Stimulated activated CD4-positive, alpha-beta T cell treated with anti-CD3 and anti-CD28 coated beads, Interleukin-1b, Interleukin-23, amount 100 ng/mL, for 1 hour (primary cell): ENCODE measurements at places on chromosomes 6 and 20.

- no peak for DNase-seq
Measured at GRCh38 chr6:11209369-11209768, 23.1 kb downstream of the NEDD9 start.

DNA sequence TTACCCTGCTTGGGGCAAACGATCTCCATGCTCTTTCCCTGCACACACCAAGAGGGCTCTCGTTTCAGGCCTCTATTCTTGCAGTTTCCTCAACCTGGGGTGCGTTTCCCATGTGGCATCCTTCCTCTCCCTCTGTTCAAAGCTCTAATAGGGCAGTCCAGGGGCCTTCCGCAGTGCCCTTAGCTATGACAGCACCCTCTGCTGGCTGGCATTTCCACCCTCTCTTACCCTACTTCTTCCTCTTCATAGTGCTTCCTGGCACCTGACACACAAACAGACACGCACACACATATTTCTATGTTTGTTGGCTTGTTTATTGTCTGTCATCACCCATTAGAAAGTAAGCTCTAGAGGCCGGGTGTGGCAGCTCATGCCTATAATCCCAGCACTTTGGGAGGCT, 294.0 kb downstream of the CLIC5 start:
- no peak for DNase-seq

DNA sequence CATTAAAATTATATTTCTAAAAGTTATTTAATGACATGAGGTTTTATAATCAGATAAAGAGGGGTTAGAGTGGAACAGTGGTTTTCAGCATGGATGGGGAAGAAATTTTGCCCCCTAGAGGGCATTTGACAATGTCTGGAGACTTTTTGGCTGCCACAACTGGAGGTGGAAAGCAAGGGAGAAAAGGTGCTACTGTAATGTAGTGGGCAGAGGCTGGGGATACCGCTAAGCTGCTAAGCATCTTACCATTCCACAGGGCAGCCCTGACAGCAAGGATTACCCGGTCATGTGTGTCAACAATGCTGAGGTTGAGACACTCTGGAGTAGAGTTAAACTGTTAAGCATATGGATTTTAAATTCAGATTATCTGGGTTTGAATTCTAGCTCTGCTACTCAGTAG, 52.9 kb upstream of the FABP7 start:
- no peak for DNase-seq

- DNase-seq = no peak
Measured at GRCh38 chr6:51648774-51649173, 438.6 kb downstream of the PKHD1 start.

DNA sequence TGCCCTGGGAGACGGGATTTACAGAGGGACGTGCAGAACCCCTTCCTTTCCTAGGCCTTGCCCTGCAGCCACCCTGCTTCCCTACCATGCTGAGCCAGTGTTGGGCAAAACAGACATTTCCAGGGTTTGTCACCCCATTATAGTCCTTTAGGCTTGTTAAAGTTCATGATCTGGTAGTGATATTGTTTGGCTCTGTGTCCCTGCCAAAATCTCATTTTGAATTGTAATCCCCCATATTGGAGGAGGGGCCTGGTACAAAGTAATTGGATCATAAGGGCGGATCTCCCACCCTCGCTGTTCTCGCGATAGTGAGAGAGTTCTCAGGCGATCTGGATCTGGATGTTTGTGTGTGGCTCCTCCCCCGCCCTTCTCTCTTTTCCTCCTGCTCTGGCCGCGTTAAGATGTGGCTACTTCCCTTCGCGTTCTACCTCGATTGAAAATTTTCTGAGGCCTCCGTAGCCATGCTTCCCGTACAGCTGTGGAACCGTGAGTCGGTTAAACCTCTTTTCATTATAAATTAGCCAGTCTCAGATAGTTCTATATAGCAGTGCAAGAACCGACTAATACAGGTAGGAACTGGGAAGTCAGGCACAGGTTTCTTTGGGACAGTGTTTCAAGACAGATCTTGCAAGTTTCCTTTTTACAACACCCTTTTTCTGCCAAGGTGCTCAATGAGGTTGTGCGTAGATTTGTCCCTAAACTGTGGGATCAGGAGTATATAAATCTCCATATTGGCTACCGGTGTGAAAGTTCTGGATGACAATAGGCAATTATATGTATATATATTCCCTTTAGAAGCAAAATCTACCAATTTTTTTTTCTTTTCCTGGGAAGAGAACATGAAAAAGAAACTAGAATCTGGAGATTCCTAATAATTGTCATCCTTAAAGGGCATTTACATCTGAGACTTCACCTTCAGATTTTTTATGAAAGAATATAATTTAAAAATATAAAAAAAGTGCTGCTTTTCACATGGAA, 152.1 kb downstream of the SAMD5 start:
- DNase-seq = no peak

DNA sequence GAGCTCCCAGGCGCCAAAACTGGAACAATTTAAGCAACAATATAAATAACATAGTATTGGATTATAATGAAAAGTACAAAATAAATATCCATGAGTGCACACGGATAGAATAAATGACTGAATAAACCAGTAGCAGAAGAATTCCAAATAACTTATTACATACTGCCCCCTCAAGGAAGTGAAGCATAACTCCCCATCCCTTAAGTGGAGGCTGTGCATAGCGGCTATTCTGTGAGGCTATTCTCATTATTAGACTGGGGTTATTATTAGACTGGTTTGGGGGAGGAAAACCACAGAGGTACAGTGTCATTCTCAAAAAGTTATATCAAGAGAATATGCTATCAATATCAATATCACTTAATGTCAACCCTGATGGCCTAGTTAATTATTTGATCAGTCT, 94.4 kb upstream of the SIRPA start:
- no peak for DNase-seq

DNA sequence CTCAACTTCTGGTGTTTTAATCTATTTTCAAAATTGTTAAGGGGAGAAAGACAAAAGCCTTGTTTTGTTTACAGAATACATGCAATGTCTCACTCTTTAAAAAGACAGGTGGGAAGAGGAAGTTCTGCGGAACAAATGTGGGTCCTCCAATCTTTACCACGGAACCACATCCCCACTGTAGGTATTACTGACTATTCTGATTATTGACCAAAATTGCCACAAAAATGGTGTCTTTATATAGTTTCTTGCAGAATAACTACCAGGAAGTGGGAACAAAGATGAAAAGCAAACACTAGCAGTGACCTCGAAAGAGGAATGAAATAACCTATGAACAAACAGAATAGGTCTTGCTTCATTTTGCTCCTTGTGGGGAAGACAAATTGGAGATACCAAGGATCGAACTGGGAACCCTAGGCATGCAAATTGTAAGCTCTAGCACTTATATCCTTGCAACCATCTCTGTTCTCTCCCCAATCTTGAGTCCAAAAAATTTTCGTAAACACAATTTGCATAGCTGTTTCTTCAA, 106.7 kb downstream of the GPX5 start:
- no peak for DNase-seq

GRCh38 chr20:35820715-35821114, 48.9 kb downstream of the PHF20 start:
- no peak for DNase-seq

- no peak for DNase-seq
Measured at GRCh38 chr6:34063651-34064050, 82.2 kb downstream of the GRM4 start.

DNA sequence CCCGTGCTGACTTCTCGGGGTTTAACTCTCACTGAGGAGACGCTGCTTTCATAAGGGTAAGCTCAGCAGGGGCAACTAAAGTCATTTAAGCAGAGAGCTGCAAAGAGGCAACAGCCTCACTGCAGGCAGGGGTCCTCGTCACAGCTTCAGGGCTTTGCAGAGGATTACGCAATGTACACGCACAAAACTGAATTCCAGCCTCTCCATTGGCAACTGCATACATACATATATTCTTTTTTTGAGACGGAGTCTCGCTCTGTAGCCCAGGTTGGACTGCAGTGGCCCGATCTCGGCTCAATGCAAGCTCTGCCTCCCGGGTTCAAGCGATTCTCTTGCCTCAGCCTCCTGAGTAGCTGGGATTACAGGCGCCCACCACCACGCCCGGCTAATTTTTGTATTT, 2.4 kb downstream of the GMEB2 start:
- no peak for DNase-seq

DNA sequence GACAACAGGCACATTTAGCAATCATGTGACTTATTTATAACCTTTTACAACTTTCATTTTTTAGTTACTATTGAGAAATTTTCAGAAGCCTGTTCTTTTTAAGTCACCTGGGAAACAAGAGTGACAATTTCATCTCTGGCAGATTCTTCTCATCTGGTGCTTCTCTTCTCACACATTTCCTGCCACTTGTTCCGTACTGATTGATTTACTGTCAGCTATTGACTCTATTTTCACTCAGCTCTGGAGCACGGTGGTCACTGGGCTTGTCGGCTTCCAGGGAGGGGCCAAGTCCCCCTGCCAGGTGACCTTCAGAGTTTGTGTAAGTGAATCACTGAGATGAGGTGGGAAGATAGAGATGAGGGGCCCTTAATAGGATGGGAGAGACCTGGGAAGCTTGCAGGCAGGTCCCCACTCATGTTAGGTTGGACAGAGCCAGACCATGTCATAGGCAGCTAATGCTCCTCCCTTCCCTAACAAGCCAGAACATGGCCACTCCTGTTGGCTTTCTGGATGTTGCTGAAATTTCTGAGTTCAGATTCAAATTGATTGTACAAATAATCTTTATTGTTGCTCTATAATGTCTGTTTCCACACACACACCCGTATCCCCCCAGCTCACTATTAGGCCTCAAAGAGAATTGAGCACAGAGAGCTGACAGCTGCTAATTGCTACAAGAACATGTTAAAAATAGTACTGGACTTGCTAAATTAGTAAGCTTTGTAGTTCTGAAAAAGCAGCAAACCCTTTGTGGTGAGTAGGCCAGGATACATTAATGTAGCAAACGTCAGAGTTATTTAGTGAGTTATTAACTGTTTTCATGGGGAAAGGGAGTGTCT, 13.3 kb downstream of the DUSP22 start:
- DNase-seq = no peak

- no peak for DNase-seq
Measured at GRCh38 chr20:32528171-32528891, 56.8 kb downstream of the NOL4L start.

DNA sequence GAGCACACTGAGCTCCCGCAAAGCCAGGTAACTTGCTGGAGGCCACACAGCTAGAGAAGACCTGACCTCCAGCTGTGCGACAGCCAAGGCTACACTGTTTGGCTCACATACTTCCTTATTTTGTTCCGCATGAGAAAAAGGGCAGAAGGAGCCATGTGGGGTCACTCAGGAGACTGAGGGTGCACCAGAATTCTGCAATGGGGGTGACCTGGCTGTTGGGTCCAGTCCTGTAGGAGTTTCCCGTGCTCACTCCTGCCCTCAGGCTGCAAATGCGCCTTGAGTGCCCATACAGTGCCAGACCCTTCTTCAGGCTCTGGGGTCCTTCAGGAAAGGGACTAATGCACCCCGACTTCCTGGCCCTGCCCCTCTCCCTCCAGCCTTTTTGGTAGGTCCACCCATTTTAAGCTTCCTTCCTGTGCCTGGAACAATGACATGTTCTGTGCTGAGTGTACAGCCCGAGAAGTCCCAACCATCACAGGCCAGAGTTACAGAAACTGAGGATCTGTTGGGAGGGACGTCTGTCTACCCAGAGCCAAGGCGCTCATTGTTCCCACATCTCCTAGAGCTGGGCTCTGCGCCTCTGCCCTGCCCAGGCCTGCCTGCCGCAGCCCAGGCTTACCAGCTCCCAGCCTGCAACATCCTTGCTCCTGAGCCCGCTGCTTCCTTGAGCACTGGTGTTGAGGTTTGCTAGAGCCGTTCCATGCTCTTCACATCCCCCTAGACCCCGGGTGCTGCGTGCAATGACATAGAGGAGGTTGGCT, 33.5 kb upstream of the CD93 start:
- DNase-seq = no peak

GRCh38 chr20:45695496-45695895, 6.3 kb upstream of the WFDC13 start:
- DNase-seq = no peak

- DNase-seq = no peak
Measured at GRCh38 chr6:11803591-11803971, 25.0 kb upstream of the ADTRP start.

GRCh38 chr6:29465279-29465678, 8.3 kb downstream of the OR2H1 start:
- no peak for DNase-seq
